CD4-positive, CD25-positive, alpha-beta regulatory T cell (primary cell): ENCODE measurements at places on chromosomes 12 and 14. TPM values are rescaled to one million over a fixed set of nuclear protein-coding genes. Genes with fewer than 3 reads are reported as not detected.

GRCh38 chr14:55356913-55357312 lies 54.7 kb downstream of the ATG14 start:
- no peak for DNase-seq

GRCh38 chr12:112353393-112353792 lies 28.8 kb downstream of the HECTD4 start:
- DNase-seq: no peak

ZFYVE21 gene
- polyA plus RNA-seq: 15.1 TPM

DNA sequence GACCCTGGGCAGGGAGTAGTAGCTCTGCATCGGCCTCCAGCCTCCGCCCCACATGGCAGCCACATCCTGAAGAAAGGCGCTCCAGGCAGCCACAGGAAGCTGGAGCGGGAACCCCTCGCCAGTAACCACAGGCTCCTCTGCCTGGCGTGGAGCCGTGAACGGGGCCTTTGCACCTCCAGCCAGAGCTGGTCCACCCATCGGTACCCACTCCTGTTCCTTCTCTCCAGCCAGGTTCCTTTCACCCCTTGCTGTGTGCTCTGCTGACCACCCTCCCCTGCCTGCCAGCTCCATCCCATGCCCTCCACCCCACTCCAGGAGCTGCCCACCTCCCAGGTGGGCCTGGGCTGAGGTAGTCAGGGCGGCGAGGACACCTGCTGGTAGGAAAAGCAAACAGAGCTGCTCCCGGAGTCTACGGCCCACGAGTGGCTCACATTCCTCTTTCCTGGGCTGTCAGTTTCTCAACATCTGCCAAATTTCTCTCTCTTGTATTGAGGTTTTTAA lies 2.7 kb downstream of the TGFB3 start:
- DNase-seq: no peak

KRT1 gene
- polyA plus RNA-seq: 3.3 TPM

KRT71 gene
- not detected for polyA plus RNA-seq

- peak; percentile 30 for DNase-seq
These were observed 1.4 kb upstream of the ASIC1 start for GRCh38 chr12:50055831-50056638.

- no peak for DNase-seq
These were observed 6.0 kb downstream of the DIO3 start for GRCh38 chr14:101567252-101567651.

- DNase-seq: no peak
These were observed 13.9 kb downstream of the ERG28 start for GRCh38 chr14:75646762-75647161.

- no peak for DNase-seq
These were observed 11.1 kb upstream of the PIP4K2C start for GRCh38 chr12:57579677-57580465.

GRCh38 chr12:68850390-68850789 lies 42.4 kb downstream of the MDM2 start:
- no peak for DNase-seq

DNA sequence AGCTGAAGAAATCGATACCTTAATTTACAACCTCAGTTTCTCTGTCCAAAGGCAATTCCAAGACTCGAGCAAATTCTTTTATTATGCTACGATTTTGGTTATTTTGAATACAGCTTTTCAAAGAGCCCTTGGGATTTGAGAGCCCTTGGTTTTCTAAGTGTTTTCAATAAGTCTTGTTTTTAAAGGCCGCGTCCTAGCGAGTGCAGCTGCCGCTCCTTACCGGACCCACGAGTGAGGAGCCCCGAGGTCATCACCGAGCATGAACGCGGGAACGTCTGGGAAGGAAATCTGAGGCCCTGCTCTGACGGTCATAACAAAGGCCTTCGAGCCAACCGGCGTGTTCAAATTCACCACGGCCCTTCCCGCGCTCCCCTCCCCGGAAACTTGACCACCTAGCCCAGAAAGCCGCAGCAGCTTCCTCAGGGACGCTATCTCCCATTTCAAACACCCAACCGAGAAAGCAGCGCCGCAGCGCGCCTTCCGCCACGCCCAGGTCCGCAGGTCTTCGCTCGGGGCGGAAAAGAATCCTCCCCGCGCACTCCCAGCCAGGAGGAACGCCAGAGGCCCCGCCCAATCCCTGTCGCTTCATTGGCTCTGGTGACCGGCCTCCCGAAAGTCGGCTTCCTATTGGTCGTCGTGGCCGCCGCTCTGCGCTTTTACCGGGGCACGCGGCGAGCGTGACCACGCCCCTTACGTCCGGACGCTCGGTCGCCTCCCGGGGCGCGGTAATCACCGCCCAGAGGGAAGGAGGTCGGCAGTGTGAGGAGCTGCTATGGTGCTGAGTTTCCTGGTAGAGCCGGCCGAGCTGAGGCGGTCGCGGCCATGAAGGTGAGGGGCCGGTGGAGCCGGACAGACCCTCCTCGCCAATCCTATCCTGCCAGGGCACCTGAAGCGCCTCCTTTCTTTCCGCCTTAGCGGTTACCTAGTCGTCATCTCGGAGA lies at the start of gene RNF34:
Gene RNF34 (plus strand): TSS at position 728 of the 941 bp plus-strand sequence. CDS start 95 bp downstream, at position 823.
- peak; percentile 99 for DNase-seq

DNA sequence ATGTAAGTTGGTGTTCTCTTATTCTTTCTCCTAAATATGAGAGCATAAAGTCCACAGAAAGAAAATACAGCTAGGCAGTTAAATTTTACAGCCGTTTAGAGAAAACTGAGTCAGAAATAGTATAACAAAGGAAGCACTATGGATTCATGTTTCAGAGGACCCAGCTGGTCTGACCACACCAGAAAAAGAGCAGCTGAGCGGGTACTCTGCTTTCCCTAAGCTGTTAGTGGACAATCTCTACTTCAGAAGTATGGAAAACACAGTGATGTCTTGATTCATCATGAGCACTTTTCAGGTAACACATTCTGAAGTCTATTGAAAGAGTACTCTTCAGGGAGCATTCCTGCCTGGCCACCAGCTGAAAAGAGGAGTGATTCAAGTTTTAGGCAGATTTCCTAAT lies 12.4 kb downstream of the PPM1H start:
- no peak for DNase-seq

- no peak for DNase-seq
These were observed 1.2 kb upstream of the ALX1 start for GRCh38 chr12:85278598-85279448.

GRCh38 chr12:87656311-87656710 lies 372.9 kb downstream of the C12orf50 start:
- no peak for DNase-seq

DNA sequence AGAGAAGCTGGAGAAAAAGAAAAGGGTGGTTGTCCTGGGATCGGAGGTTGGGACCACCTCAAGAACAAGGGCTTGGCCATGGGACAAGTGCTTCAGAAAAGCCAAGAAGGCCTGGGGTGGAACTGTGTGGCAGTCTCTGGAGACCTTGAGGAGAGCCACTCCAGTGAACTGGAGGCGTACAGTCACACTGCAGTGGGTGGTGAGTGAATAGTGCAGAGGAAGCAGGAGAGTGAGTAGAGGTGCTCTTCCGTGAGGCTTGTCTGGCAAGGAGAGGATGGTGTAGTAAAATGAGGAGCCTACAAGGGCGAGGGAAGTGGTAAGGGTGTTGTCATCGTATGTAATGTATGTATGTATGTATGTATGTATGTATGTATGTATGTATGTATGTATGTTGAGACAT lies 20.9 kb downstream of the RASSF3 start:
- no peak for DNase-seq

DNA sequence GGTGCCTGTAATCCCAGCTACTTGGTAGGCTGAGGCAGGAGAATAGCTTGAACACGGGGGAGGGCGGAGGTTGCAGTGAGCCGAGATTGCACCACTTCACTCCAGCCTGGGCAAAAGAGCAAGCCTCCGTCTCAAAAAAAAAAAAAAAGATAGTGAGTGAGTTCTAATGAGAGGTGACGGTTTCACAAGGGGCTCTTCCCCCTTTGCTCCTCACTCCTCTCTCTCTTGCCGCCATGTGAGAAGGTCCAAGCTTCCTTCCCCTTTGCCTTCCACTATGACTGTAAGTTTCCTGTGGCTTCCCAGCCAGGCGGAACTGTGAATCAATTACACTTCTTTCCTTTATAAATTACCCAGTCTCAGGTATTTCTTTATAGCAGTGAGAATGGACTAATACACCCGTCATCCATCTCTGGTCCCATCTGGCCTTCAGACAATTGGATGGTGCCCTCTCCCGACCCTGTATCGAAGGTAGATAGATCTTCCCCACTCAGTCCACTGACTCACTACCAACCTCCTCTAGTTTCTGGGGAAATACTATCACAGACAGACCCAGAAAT lies 27.0 kb upstream of the RCOR1 start:
- no peak for DNase-seq

DNA sequence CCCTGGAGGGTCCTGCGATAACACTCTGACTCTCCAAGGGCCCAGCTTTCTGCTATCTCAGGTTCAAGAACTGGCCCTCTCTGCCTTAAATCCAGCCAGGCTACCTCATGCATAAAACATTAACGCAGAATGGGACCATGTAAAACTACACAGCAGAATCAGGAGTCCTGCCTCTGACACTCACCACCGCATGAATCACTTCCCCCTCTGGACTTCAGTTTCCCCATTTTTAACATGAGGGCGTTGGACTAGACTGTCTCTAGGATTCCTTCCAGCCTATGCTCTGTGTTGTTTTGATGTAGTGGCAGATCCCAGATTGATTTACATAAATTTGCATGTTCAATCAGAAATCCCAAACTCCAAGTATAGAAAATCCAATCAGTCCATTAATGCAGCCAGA lies 3.3 kb downstream of the NCKAP5L start:
- no peak for DNase-seq
